ENCODE measurements at places on chromosomes 4 and X.

- DNase-seq: no peak
Measured at GRCh38 chrX:145923376-145923775, 105.7 kb downstream of the SLITRK2 start.

DNA sequence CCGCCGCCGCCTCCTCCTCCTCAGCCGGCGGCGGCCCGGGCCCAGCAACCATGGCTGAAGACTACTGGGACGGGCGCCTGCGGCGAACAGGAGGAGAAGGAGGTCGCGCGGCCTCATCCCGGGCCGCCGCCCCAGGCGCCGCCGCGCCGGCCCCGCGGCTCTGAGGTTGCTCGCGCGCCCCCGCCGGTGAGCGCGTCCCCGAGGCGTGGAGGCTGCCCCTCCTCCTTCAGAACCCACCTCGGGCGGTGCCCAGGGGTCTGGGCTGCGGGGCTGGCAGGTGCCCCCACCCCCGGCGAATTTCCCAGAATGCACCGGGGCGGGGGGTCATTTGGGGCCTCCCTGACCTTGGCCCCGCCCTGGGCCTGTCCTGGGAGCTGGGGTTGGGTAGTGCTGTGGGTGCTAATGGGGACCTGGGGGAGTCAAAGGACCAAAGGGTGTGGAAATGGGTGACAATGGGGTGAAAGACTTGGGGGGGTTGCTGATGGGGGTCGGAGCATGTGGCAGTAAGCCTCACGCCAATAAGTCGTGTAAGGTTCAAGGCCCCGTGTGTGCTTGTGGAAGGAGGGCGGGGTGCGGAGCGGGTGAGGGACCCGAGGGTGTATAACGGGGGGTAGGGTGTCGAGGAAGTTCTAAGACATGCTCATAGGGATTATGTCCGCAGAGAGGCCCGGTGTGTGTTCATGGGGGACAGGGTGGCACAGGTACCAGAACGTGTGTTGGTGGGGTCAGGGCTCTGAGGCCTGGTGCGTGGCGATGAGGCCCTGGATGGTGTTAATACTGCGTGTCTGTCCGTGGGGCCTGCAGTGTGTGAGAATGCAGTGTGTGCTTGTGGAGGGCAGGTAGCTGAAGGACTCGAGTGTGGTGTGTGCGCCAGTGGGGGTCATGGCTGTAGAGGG is 687 bp downstream of the CDK16 start:
- no peak for DNase-seq

DNA sequence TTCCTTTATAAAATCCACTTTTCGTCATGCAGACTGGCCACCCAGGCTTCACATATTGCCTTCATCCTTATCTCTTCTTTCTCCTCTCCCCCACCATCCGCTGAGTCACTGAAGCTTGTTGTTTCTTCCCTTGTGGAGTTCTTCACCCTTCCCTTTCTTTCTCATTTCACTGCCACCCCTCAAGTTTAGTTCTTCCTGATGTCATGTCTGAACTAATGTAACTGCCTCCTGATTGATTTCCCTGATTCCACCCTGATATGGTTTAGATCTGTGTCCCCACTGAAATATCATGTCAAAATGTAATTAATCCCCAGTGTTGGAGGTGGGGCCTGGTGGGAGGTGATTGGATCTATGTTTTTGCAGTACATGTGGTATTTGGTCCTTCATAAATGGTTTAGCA is 151.4 kb downstream of the CPEB2 start:
- DNase-seq: no peak

DNA sequence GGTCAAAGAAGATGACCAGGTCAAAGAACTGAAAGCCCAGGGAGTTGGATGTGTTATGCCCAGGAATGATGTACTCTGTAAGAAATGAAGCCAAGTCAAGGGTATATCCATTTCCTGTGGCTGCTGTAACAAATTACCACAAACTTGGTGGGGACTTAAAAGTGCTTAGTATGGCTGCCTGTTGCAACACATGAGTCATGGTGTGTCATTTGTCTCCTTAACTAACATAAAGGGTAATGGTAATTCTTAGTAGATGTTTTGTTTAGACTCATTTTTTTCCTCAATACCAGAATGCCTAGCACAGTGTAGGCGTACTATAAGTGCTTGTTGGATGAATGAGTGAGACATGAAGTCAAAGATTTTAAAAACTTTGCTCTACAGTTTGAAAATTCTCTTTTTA is 45.7 kb downstream of the SYTL5 start:
- DNase-seq: no peak

DNA sequence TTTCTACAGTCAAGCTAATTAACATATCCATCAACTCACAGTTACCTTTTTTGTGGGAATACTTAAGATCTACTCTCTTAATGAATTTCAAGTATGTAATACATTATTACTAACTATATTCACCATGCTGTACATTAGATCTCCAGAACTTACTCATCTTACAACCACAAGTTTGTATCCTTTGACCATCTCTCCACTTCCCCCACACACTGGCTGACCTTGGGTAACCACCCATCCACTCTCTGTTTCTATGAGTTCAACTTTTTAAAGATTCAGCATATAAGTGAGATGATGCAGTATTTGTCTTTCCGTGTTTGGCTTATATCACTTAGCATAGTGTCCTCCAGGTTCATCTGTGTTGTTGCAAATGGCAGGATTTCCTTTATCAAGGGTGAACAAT is 30.5 kb upstream of the MAGED1 start:
- no peak for DNase-seq
